Right cardiac atrium (tissue), 5 donors: ENCODE measurements at places on chromosomes 16 and 17.
A peak's percentile ranks its signal among the peaks of the same experiment; 100 is the strongest.

DNA sequence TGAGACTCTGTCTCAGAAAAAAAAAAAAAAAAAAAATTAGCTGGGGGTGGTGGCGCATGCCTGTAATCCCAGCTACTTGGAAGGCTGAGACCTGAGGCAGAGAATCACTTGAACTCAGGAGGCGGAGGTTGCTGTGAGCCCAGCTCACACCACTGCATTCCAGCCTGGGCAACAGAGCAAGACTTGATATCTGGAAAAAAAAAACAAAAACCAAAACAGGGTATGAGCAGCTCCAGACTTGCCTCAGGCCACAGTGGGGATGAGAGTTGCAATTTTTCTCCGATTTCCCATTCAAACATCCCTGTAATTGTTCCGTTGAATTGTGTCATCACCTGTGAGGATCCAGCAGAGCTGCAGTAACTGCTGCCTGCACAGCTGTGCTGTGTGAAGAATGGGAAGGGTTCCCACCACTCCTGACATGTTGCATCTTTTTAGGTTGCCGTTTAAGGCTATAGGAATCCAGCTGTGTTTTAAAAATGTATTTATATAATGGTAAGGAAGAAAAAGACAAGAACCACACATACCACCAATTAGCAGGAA is 150.0 kb downstream of the VPS53 start:
- no peak for DNase-seq

DNA sequence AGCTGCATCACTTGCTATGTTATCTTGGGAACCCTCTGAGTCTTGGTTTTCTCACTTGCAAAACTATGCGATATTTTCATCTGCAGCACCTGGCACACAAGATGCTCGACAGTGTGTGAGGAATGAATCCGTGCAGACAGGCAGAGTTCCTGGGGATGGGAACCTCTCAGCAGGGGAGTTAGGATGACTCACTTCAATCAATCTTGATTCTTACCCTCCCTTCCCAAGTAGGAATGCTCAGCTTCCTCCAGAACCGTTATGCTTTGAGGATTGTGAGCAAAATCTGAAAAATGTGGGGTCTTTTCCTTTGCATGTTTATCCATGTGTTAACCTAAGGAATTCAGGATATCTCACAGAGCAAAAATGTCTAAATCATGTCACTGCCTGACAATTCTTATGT is 68.9 kb upstream of the HNF1B start:
- DNase-seq = no peak

DNA sequence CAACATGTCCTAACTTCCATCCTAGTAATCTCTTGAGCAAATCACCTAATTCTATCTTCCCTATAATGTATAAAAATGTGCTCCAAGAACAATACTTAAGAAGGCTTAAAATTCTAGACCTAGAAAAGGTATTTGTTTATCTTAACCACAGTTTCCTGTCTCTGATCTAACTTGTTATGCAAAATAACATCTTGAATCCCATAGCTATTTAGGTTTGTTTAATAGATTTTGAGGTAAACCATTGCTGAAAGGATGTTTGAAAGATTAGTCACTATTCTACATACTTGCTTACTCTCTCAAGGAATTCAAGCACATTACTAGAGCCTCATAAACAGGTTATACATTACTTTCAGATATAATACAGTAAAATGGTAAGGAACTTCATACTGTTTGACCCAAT is 13.0 kb downstream of the CA10 start:
- no peak for DNase-seq

- no peak for DNase-seq
Observed at GRCh38 chr16:56836410-56837230, 28.4 kb upstream of the SLC12A3 start.

- no peak for DNase-seq
Observed at GRCh38 chr17:69870751-69871199, 204.2 kb upstream of the KCNJ16 start.

- DNase-seq = no peak
Observed at GRCh38 chr16:47903470-47903869, 252.3 kb downstream of the ABCC12 start.

- DNase-seq = peak; percentile 74
Observed at GRCh38 chr16:31141489-31142108, 6.1 kb upstream of the PRSS8 start.

DNA sequence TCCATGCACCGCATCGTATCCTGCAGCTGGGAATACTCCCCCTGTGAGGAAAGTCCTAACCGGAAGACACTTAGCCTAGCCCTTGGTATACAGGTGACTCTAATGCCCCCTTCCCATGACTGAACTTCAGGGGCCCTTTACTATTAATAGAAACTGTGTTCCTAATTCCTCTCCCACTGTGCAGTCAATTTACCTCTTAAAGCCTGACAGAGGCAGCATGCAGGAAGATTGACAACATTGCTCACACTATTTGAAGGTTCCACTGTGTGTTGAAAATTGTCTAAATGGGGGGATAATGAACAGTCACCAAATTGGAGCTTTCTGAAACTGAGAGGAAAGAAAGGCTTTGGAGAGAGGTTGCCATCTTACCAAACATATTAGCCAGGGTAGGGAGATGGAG is 222.6 kb downstream of the SHISA9 start:
- DNase-seq = no peak

DNA sequence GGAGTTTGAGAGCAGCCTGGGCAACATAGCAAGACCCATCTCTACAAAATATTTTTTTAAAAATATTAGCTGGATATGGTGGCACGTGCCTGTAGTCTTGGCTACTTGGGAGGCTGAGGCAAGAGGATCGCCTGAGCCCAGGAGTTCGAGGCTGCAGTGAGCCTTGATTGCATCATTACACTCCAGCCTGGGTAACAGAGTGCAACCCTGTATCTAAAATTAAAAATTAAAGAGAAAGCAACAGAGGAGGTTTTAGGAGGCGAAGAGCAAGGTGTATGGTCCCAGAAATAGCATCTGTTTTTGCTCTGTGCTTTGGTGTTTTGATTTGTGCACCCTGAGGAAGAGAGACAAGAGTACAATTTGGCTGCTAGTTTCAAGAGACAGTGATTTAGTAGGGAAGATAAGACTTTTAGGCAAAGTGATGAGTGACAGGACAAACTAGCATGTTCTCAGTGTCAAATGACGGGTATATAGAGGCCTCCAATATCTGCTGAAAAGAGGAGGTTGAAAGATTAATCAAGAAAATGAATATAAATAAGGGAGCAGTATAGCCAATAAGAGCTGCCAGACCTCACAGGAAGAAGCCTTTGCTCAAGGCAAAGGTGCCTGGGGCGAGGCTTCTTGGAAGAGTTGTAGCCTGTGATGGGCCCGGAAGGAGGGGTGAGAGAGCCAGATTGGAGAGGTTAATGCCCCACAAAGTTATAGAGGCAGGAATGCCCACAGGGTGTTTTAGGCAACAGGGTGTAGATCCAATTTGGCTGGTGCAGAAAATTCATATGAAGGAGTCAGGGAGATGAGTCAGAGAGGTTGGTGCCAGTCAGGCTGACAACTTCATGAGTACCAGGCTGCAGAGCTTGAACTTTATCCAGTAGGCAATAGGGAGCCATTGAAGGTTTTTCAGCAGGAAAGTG is 11.4 kb downstream of the HLF start:
- DNase-seq = no peak
